ENCODE measurements at places on chromosomes 7 and 10.

GRCh38 chr7:41148521-41148951 lies 554.4 kb downstream of the INHBA start:
- DNase-seq = peak; percentile 56

DNA sequence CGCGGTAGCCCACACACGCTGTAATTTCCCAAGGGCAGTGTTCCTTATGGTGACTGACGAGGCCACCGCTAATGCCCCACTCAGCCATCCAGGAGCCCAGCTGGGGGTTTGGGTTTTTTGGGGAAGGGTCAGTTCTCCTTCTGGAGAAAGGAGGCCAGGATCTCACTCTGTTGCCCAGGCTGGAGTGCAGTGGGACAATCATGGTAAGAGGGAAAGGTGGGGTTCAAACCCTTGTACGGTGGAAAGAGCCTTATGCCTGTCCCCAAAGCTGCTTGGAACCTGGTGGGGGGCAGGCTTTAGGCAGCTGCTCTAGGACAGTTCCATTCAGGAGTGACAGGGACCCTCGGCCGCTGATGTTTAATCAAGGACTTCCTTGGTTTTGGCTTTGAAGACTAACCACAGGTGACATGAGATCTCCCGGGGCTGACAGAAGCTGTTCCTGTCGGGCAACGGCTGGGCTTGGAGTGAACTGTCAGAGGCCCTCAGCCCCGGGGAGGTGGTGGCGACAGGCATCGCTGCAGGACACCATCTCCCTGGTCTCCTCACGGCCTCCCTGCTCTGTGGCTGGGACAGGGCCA lies 84.5 kb downstream of the CARD11 start:
- DNase-seq = no peak

DNA sequence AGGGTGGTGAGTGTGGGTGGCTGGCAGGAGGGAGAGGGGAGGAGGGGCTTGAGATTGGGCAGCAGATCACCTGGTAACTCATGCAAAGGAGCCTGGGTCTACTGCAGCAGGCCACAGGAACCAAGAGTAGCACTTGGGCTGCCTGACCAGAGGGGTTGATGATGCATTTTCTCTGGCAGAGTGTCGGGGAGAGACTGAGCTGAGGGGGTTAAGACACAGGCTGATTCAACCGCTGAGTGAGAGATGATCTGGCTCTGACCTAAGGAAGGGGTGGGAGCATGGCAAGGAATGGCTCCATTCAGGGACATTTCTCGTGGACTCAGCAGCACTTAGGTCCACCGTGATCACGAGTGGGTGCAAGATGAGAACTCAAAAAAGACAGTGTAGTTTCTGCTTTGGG lies 115.5 kb upstream of the STK17A start:
- no peak for DNase-seq

- no peak for DNase-seq
These were observed 5.5 kb upstream of the CPXM2 start for GRCh38 chr10:123897146-123897545.

DNA sequence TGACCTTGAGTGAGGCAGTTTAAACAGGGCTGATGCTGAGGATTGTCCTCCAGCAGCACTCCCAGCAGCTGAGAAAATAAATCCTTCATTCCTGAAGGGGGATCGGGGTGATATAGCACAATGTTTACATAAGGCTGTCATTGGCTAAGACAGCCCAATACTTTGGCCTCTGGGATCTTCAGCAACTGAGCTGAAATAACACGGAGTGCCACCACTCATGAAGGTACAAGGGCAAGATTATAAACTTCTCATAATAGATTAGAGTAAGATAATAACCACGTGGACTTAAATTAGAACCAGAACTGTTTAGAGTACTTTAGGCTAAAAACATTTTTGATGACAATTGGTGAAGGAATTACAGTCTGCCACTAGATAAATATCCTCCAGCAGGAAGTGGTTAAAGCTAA lies 70.0 kb upstream of the PAPSS2 start:
- no peak for DNase-seq

GRCh38 chr7:126001349-126001748 lies 1071.7 kb upstream of the POT1 start:
- DNase-seq = no peak

GRCh38 chr10:88232029-88232895 lies 350.9 kb downstream of the RNLS start:
- no peak for DNase-seq

GRCh38 chr10:77301305-77301730 lies 336.3 kb downstream of the KCNMA1 start:
- peak; percentile 44 for DNase-seq

DNA sequence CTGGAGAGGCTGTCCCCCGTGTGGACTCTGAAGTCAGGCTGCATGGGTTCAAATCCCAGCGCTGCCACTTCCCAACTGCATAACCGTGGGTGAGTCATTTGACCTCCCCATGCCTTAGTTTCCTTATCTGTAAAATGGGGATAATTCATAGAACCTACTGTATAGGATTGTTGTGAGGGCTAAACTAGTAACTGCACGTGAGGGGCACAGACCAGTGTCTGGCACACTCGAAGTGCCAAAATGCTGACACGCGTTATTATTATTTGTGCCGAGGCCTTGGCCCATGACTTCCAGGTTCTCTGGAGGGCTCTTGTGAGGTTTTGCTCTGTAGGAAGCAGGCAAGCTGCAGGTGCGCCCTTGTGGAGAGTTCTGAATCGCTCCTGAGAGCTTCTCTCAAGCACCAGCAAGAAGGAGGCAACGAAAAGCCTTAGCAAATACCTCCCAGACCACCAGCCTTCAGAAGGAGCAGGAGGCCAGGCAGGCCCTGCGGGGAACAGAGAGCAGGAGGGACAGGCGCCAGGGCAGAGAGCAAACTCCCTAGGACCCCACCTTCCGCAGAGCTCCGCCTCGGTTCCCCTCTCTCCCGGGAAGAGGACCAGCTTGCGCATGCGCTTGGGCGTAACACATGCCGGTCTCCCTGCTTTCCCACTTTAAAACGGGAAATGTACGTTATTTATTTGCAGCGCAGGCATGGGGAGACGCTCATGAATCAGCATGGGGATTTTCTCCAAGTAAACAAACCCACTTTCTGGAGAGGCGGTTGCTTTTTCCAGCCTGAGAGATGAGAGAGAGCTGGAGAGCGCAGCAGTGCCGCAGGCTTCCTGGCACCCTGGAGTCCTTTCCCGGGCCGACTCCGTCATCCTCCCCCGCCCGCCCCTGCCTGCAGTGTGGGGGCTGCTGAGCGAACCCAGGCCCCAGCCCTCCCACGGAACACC lies 39.6 kb downstream of the SORCS3 start:
- DNase-seq = peak; percentile 41

DNA sequence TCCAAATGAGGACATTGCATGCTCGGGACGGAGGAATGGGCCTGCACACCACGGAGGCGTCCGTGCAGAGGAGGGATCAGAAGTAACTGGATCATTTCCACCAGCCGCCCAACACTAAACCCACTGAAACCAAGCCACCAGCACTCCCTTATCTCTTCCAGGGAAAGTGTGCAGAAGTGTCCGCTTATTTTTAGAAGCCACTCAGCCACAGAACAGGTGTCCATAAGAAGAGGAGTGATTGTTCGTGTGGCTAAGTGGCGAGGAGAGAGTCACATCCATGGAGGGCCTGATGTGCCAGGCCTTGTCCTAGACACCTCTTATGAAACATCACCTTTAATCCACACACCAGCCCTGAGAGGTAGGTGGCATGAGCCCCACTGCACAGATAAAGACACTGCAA lies 407.9 kb upstream of the NPVF start:
- DNase-seq = no peak

- DNase-seq = no peak
These were observed 81.9 kb downstream of the NUDCD3 start for GRCh38 chr7:44408596-44408995.

- DNase-seq = no peak
These were observed 55.0 kb downstream of the RELN start for GRCh38 chr7:103934508-103934907.

DNA sequence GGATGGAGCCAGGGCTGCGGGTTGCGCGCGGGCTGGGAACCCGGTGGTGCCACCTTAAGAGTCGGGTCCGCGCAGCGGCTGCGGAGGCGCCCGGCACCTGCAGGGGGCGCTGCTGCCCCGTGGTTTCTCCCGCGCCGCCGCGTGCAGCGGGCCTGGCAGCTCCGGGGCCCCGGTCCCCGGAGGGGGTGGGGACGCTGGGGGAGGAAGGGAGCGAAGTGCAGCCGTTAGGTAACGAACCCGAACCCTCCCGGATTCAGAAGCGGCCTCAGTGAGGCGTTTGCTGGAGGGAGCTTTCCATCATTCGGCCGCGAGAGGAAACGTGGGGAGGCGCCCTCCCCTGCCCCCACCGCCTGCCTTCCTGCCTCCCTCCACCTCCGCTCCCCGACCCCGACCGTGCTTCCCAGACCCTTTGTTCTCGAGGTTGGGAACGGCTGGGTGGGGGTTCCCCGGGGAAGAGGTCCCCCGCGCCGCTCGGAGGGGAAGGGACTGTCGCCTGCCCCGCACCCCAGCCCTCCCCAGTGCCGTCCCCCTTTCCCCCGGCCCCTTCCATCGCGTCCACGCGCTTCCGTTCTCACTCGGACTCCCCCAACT lies 29.6 kb downstream of the SKIDA1 start:
- peak; percentile 92 for DNase-seq

GRCh38 chr7:155885167-155886155 lies 73.2 kb upstream of the SHH start:
- DNase-seq = no peak
